ENCODE measurements at places on chromosomes 3 and 15. TPM values are rescaled to one million over a fixed set of nuclear protein-coding genes. Genes with fewer than 3 reads are reported as not detected.

DNA sequence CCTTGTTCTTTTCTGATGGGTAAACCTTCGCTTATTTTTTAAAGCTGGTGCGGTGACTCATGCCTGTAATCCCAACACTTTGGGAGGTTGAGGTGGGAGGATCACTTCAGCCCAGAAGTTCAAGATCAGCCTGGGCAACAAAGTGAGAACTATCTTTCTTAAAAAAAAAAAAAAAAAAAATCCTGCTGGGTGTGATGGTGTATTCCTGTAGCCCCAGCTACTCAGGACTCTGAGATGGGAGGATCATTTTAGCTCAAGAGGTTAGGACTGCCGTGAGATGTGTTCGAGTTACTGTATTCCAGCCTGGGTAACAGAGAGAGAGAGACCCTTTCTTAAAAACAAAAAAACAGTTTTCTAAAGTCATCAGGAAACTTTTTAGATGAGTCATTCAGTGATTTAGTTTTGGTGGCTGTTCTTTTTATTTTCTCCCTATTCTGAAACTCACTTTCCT, 37.7 kb downstream of the SLMAP start:
- no peak for DNase-seq

Gene DGKG
- 0.81 TPM for total RNA-seq

Gene ALDH1A2
- total RNA-seq: 0.61 TPM

Gene WNT5A
- total RNA-seq: 8.9 TPM

Gene ACY1
- total RNA-seq: 67.9 TPM

Gene EFL1
- total RNA-seq: 14.3 TPM

Gene CADM2
- not detected for total RNA-seq

Measured in Caco-2 (cell line).